ENCODE measurements at places on chromosomes 16 and 17.
A peak's percentile ranks its signal among the peaks of the same experiment; 100 is the strongest.

DNA sequence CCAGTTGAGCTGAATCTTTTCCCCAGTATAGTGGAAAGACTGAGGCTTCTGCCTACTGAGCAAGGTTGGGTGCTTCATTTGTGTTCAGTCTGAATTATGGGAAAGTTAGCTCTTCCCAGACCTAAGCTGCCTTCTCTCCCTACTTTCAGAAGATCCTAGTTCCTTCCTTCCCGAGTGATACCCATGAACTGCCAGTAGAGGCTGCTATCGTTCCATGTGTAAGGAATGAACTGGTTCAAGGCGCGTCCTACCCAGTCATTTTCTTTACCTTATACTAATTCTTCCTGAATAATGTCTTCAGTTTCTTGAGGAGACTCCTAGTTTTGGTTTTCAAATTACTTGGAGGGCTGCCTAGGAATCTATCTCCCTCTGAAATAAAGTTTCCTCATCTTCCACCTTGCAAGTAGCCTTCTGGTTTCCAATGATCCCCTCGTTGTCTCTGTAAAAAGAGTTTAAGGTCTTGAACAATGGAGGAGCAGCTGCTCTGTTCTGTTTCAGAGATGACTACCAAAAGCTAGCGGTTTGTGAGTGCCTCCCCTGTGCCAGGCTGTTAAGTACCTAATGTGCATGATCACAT, 934 bp upstream of the AOC2 start:
- peak; percentile 51 for DNase-seq
- H3K36me3 ChIP-seq = peaks cover 59% of the 10 kb centered on the region
- H3K27ac ChIP-seq = no peak overlapping the region
- no peaks in the 10 kb centered on the region for H3K27me3 ChIP-seq
- no peak overlapping the region for H3K4me3 ChIP-seq
- no peaks in the 10 kb centered on the region for H3K4me1 ChIP-seq

DNA sequence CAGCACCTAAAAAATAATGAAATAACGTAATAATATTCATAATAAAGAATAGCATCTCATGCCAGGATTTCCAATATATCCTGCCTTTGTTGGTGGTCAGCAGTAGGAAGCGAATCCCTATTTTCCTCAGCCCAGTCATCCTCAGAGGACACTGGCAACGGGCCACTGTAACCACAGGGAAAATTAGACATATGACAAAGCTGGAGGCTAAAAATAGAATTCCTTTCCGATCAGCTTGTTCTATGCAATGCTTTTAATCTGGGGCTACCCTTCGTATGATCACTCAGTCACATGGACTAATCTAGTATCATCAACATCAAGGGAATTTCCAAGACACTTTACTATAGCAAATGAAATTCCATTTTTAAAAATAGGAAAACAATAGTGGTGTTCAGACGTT, 246.9 kb upstream of the KCNJ16 start:
- H3K4me3 ChIP-seq = no peak overlapping the region
- DNase-seq = no peak
- H3K27me3 ChIP-seq = no peaks in the 10 kb centered on the region
- no peaks in the 10 kb centered on the region for H3K36me3 ChIP-seq
- H3K4me1 ChIP-seq = no peaks in the 10 kb centered on the region

DNA sequence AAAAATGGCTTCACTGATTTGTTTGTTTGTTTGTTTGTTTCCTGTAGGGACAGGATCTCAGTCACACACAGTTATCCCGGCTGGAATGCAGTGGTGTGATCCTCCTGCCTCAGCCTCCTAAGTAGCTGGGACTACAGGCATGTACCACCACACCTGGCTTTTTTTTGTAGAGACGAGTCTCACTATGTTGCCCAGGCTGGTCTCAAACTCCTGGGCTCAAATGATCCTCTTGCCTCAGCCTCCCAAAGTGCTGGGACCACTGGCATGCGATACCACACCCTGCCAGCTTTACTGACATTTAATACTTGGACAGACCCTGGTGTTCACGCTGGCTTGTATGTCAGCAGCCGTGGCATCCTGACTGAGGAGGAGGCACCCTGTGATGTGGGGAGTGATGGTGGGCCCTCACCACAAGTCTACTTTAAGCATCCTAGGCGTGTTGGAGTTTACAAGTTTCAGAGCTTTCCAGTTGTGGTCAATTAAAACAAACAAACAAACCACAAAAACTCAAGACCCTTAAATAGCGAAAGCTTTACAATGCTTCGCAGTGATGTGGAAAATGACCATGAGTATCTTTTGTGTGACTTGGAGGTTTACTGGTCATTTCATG, 5.1 kb downstream of the ABCA3 start:
- no peaks in the 10 kb centered on the region for H3K36me3 ChIP-seq
- DNase-seq = no peak
- peaks cover 55% of the 10 kb centered on the region for H3K27me3 ChIP-seq
- H3K4me1 ChIP-seq = peaks cover 5% of the 10 kb centered on the region
- H3K4me3 ChIP-seq = no peak overlapping the region
- H3K27ac ChIP-seq = no peak overlapping the region

DNA sequence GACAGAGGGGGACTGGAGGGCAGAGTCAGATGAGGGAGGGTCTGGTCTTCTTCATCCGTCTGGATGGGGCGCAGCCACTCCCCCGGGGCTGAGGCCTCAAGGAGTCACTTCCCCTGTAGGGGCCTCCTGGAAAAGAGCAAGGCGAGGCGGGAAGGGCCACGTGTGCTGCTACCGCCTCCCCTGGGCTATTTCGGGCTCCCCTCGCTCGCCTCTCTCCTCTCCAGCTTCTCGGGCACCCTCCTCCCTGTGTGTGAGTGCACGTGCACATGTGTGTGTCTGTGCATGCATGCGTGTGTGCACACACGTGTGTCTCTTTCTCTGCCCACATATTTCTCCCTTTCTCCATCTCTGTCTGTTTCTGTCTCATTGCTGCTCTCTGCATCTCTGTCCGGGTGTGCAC, 10.1 kb downstream of the GSG1L start:
- H3K27me3 ChIP-seq = no peaks in the 10 kb centered on the region
- DNase-seq = no peak
- H3K27ac ChIP-seq = no peak overlapping the region
- H3K4me3 ChIP-seq = no peak overlapping the region
- H3K36me3 ChIP-seq = no peaks in the 10 kb centered on the region
- no peaks in the 10 kb centered on the region for H3K4me1 ChIP-seq

DNA sequence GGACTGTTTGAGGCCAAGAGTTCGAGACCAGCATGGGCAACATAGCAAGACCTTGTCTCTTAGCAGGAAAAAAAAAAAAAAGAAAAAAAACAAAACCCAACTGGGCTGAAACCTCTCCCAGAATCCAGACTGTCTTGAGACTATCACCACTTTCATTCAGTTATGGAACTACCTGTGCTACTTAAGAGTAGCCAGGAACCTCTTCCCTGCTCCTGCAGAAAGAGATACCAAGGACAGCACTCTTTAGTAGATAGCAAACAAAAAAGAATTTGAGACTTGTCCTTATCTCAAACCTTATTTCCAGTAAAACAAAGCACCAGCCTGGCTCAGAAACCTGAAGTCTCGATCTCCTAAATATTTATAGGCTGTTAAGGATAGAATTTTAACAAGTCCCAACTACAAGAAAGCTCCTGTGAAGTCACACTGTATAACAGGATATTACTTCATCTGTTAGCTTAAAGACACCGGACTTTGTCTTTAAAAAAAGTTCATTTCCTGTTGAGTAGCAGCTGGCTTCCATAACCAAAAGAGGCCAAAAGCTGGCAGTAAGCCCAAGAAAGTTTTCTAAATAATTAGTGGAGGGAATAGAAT, 5.1 kb downstream of the CDR2 start:
- no peaks in the 10 kb centered on the region for H3K27me3 ChIP-seq
- H3K27ac ChIP-seq = peak overlapping the region; percentile 99
- peaks cover 8% of the 10 kb centered on the region for H3K36me3 ChIP-seq
- DNase-seq = peak; percentile 33
- peaks cover 43% of the 10 kb centered on the region for H3K4me1 ChIP-seq

Data from large intestine (tissue), 12 donors.